ENCODE measurements at places on chromosomes 6 and 20.
A peak's percentile ranks its signal among the peaks of the same experiment; 100 is the strongest.

DNA sequence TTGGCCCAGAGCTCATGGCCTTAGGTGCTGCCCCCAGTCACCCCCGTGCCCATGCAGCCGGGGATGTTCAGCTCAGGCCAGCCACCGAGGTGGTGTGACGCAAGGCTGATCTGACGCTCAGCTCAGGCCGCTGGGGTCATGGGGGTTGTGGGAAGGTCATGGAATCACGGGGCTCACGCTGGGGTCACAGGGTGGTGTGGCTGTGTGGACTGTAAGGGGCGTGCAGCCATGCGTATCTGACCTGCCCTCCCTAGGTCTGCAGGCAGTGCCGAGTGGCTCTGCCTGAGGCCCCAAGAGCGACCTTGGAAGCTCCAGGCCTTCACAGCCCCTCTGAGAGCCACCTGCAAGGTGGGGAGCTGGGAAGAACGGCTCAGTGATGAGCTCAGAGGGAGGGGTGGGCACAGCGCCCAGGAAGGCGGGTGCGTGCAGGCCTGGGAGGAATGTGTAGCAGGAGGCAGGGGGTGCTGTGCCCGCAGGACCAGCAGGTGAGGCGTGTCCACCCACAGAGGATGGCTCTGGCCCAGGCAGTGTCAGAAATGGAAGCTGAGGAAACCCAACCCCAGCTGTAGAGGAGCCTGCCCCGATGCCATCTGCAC, 27.8 kb downstream of the CHRNA4 start:
- DNase-seq, result no peak

- DNase-seq, result no peak
These were observed 9.3 kb downstream of the PSMA7 start for GRCh38 chr20:62133864-62134263.

GRCh38 chr6:42979523-42980177, 669 bp upstream of the PEX6 start:
- DNase-seq, result no peak

DNA sequence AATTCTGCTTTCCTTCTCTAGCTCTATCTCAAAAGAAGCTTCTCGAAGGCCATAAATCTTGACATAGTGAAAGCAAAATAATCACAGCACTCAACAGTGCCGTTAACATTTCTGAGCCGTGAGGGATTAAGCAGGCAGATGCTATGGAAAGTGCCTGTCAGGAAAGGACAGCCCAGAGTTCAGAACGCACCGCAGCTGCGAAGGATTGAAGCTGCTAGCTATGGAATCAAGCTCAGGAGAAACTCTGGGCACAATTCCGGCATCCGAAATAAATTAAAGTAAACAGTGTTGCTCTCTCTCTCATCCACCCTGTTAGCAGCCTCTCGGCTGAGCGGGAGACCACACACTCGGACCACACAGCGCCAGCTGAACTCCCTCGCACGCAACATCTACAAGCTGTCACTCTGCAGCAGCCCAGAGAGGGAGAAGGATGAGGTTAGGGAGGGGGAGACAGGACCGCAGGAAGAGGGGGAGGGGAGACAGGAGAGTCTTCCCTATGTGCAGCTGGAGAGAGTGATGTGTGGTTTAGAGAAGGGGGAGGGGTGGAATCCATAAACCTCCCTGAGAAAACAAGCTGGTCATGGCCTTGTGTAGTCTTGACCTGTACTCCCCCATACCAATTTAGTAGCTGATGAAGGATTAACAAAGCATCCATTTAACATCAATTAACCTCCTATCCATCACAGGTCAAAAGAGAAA, 9.0 kb downstream of the EXOC2 start:
- peak; percentile 96 for DNase-seq

GRCh38 chr6:4486568-4487315, 289.5 kb upstream of the CDYL start:
- no peak for DNase-seq

DNA sequence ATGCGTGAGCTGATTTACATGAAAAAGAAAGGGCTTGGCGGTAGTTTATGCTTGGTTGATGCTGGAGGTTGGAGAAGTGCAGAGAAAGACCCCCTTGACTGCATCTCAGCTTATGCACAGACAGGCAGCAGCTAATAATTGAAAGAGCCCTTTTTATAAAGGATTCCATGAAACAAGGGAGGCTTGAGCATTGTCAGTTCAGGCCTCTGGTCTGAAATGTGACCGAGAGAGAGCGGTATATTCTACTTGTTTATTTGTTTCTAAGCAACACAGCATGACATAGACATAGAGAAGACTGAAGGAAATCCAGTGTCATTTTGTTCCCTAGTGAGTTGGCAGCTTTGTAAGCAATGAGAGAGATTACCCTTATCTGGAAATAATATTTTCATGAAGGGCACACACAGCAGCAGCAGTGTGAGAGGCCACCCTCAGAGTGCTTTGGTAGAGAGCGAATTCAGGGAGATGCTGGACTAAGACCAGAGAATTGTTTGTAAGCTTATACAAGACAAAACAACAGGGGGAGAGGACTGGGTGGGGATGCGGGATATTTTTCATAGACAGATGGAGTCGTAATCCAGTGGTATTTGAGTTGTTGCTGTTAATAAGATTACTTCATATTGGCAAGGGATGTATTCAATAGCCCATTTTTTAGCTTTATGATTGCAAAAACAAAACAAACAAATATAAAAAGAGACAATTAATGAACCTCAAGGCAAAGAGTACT, 34.6 kb upstream of the LAMA2 start:
- DNase-seq, result peak; percentile 28

DNA sequence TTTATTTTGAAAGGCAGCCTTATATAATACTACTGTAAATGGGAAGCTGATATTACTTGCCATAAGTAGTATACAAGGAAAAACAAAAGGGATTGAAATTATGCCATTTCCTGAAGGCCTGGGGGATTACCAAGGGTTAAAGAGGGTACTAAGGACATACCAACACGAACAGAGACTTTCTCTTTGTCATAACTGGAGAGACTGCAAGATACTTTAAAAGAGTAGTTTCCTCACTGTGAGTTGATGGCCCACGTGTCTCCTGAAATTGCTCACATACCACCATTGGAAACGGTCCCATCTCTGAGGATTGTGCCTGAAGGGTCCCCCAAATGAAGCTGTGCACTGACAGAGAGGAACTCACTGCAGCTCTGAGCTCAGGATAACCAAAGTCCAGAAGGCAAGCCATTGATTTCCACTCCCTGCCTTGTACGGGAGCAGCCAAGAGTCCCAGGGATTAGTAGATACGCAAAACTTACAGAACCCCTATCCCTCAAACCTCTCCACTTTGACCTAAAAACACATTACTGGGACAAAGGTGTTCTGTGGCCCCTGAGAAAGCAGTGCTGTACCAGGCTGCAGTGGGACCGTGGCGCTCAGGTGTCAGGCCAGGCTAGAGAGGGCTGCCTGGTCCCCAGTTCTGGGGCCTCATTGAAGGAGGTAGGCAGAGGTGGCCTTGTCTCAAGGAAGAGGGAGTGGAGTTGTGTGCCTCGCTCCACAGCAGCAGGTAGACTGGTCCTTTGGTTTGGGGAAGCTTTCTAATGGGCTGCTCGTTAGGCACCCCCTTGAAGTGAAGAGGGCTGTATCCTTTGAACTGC, 15.2 kb downstream of the PSMG4 start:
- no peak for DNase-seq

DNA sequence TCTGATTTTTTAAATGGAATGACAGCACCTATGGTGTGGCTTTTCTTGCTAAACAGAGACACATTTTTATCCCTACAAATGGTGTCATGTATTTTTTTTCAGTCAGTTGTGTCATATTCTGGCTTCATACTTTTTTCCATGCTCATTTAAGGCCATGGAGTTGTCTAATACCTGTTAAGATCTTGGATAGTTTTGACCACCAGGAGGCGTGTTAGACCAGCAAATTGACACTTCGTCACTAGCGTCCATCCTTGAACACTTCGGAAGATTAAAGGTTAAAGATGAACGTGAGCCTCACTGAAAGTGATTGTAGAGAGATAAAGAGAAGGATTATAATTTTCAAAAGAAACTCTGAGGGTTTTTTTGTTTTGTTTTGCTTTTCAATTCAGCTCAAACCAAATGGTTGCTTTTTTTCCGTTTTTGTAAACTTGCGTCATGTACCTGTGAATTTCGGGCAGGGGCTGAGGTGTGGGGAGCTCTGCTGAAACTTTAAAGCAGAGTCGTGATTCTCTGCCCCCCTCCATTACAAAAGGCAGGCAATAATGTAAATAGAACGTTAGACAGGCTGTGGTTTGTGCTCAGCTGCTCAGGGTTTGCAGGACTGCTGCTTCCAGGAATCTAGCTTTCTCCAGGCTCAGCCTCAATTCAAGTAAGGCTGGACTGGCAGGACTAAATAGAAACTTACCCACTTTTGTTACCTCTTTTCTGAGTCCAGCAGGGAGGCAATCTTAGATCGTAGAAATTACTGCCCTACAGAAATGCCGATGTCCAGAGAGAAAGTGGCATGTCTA, 245.1 kb downstream of the FOXA2 start:
- DNase-seq, result peak; percentile 89

DNA sequence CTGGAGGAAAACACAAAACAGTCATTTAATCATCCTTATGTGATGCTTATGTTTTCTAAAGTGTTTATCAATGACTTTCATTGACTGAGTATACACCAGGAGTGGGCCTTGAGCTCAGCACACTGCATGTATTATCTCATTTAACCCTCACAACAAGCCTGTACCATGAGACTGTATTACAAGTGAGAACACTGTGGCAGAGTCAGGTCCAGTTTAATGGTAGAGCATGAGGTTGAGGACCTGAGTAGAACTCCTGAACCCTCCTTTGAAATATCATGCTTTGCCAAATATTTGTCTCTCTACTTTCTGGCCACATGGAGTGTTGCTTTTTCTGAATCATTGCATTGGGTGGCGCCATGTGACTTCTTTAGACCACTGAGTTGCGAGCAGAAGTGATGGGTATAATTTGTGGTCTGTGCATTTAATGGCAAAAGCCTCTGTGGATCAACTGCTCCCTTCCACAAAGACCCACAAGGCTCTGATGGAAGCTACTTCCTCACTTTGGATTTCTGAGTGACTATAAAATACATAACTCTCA, 65.0 kb upstream of the SIRPG start:
- no peak for DNase-seq

DNA sequence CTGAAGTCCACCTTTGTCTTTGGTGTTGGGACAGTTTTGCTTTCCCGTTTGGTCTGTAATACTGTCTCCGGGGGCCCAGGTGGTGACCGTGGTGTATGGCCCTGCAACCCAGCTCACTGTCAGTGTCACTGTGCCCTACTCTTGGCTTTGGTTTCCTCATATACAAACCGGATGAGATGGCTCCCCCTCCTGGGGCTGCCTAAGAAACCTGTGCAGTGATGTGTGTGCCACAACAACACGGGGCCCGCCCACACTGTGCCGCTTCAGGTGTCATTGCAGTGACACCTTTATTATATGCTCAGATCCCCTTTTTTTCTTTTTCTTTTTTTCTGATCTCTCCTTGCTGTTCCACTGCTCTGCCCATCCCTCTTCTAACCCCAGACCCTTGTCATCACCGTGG, 73.9 kb downstream of the RAMACL start:
- no peak for DNase-seq

GRCh38 chr20:35329435-35330139, 37.4 kb upstream of the FAM83C start:
- no peak for DNase-seq

GRCh38 chr6:12293235-12293930, 3.2 kb downstream of the EDN1 start:
- no peak for DNase-seq

DNA sequence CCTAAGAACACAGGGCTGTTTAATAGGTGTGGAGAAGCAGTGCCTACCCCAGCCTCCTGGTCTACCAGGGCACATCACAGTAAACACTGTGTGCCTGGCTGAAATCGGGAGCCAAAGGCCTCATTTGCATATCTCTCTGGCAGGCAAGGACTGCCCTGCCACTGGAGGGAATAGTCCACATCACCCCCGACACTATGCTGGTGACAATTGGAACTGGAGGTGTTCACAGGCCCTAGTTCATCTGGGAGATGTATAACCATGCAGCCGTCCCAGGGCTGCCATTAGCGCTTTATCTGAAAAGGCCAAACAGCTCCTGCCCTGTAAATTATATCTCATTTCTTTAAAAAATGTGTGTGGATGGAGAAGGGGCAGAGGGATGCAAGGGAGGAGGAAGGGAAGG, 150.3 kb downstream of the LINC00237 start:
- DNase-seq, result no peak
